ENCODE measurements at places on chromosomes 1 and 21. TPM values are rescaled to one million over a fixed set of nuclear protein-coding genes. Genes with fewer than 3 reads are reported as not detected.
A peak's percentile ranks its signal among the peaks of the same experiment; 100 is the strongest.

SHISAL2A gene
- total RNA-seq = not detected

GRCh38 chr21:25890001-25890400, 155.2 kb downstream of the GABPA start:
- no peak for DNase-seq

- DNase-seq = no peak
Observed at GRCh38 chr1:176577646-176578197, 114.7 kb downstream of the PAPPA2 start.

- DNase-seq = no peak
Observed at GRCh38 chr1:65277605-65278347, 31.6 kb upstream of the DNAJC6 start.

DNA sequence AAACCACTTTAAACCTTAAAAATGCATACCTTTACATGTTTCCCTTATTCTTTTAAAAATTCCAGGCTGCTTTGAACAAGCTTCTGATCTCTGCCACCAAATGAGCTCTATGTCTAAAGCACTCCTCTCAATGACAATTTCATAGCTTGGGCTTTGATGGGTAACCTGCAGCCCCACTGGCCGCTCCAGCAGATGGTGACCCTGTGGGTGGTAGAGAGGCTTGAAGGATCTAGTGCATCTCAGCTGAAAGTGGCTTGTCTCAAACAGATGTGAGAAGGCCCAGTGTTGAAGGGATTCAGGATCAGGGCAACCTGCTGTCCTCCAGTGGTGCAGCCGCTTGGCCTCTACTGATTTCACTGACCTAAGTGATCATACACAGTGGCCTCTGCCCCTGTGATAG, 84.7 kb upstream of the IRF2BP2 start:
- no peak for DNase-seq

DNA sequence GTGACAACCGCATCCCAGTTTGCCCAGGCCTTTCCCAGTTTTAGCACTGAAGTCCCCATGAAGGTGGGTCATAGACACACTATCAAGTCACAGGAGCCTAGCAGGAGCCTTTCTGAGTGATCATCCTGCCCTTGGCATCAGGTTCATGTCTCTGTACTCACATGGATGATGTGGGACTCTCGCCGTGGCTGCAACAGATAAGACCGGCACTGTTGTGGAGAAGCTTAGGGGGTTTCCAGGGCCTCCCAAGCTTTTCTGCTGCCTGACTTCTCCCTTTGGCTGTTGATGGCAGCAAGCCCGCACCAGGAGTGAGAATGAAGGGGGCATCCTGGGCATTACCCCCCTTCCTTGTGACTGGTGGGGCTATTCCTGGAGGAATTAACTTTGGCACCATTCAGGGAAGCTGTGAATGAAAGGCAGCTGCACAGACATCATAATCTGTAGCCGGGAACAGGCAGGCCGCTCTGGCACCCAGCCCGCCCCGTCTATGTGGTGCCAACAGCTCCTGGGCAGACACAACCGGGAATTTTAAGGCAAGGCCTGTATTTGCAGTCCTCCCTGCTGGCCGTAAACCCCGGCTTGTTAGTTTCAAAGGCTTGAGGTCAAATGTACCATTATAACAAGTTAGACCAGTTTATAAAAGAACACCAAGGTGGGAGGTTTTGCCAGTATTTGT, 148.6 kb downstream of the HUNK start:
- DNase-seq = no peak

- DNase-seq = no peak
Observed at GRCh38 chr1:150072959-150073358, 5.4 kb downstream of the VPS45 start.

GRCh38 chr1:157084720-157085119, 14.9 kb downstream of the ETV3L start:
- no peak for DNase-seq

DNA sequence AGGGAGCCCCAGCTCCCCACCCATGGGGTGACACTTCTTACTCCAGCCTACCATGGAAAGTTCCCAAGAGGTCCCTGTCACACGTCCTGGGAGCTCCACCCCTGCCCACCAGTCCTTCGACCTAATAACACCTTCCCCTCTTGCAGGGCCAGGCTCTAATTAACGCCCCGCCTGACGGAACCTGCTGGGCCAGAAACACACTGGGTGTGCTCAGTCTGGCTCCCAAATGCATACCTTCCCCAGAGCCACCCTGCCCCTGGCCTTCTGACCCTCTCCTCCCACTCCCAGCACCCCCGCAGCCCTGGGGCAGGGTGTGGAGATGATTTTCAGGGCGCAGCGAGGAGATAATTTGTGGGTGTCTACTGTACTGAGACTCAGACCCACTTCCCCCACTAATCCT, 20.6 kb downstream of the PGLYRP3 start:
- no peak for DNase-seq

- DNase-seq = peak; percentile 58
Observed at GRCh38 chr1:211118407-211119102, 15.4 kb downstream of the KCNH1 start.

DNA sequence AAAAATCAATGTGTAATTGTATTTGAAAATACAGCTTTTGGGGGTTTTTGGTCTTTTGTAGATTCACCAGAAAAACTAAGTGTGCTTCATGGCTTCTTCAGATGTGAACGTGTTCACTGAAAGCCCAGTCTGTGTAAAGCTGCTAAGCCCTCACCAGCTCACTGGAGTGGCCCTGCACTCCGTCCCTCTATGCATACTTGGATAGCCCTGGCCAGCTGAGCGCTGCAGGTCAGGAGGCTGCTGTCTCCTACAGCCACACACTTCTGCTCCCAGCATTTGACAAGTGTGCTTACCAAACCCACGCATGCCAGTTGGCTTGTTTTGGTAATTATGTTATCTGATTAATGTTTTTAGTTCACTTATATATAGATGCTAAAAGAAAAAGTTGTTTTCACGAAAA, 163.5 kb downstream of the TLR5 start:
- no peak for DNase-seq

GRCh38 chr1:20530306-20530705, 22.1 kb upstream of the FAM43B start:
- no peak for DNase-seq

GRCh38 chr1:12565094-12565965, 52.7 kb downstream of the DHRS3 start:
- DNase-seq = no peak

Measured in astrocyte (in vitro differentiated cells and primary cell).